ENCODE measurements at places on chromosomes 16 and 17.
A peak's percentile ranks its signal among the peaks of the same experiment; 100 is the strongest.

DNA sequence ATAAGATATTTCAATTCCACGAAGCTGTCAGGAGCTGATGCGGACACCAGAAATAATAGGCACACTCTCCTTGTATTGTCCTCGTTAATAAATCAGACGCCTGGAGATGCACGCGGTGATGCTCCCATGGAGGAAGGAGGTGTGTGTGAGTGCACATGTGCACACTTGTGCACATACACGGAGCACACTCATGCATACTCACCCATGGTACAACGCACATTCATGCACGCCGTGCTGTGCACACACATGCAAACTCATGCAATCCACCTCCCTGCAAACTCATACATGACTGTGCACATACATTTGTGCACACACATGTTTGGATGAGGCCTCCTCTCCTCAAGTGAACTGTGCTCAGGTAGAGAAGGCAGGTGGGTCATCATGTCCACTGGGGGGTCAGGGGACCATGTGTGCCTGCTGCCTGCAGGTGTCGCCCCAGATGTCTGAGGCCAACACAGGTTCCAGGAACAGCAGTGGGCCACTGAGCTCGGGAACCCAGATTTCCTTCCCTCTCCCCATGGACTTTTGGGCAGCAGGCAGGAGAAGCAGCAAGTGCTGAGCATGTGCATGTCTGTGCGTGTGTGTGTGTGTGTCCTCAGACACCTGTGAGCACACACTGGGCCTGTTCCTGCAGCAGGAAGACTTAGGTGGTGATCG, 165.3 kb downstream of the SDK2 start:
- no peak for DNase-seq

DNA sequence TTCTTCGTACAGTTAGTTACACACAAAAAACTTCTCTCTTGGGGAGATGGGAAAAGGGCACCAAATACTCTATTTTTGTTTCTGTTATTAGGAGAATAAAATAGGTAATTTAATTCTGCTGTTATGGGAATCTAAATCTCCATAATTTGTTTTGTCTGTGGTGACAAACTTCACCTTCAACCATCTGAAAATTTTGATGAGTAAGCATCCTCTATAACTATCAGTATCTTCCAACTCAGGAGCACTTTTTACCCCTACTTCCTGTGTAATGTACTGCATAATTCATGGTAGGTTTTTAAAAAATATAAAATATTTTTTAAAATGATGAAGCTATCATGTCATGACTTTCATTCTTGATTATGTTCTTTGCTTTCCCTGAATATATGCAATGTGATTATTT, 33.6 kb upstream of the CNTNAP4 start:
- DNase-seq: no peak

DNA sequence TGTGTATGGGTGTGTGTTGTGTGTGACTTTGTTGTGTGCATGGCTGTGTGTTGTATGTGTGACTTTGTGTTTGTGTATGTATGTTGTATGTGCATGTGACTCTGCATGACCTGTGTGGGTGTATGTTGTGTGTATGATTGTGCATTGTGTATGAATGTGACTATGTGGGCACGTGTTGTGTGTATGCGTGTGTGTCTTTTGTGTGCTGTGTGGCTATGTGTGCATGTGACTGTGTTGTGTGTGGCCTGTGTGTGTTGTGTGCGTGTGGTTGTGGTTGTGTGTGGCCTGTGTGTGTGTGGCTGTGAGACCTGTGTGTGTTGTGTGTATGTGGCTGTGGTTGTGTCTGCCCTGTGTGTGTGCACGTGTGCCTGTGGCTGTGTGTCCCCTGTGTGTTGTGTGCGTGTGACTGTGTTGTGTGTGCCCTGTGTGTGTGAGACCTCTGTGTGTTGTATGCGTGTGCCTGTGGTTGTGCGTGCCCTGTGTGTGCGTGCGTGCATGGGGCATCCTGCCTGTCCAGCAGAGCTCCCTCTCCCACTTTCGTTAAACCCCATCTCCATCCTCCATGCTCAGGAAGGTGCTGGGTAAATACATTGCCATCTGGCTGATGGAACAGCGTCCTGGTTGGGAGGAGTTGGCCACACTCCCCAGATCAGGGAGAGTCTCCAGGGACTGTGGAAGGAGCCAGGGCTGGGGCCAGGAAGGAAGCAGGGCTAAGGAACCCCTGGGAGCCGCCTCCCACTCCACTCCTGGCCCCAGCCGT, 90.1 kb upstream of the GSE1 start:
- no peak for DNase-seq

DNA sequence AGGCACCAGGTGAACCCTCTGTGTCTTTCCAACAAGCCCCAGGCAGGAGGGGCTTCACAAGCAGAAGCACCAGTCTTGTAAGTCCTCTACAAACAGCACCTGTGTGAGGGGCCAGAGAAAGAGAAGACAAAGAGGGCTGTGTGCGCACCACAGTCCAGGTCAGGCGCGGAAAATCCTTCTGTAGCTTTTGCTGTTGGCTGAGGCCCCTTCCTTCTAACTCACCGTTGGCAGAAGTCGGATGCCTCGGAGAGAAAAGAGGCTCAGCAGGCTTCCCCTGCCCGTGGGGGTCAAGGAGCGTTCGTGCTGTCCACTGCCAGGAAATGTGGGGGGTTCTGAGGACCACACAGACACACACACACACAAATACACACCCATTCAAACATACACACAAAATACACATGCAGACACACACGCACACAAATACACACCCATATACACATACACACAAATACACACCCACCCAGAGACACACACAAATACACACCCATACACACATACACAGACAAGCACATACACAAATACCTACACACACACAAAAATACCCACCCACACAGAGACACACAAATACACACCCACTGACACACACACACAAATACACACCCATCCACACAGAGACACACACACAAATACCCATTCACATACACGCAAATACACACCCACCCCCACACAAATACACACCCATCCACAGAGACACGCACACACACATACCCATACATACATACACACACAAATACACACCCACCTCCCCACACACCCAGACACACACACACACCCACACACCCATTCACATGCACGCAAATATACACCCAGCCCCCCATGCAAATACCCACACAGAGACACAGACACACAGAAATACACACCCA, 6.8 kb downstream of the ZG16B start:
- DNase-seq: no peak

DNA sequence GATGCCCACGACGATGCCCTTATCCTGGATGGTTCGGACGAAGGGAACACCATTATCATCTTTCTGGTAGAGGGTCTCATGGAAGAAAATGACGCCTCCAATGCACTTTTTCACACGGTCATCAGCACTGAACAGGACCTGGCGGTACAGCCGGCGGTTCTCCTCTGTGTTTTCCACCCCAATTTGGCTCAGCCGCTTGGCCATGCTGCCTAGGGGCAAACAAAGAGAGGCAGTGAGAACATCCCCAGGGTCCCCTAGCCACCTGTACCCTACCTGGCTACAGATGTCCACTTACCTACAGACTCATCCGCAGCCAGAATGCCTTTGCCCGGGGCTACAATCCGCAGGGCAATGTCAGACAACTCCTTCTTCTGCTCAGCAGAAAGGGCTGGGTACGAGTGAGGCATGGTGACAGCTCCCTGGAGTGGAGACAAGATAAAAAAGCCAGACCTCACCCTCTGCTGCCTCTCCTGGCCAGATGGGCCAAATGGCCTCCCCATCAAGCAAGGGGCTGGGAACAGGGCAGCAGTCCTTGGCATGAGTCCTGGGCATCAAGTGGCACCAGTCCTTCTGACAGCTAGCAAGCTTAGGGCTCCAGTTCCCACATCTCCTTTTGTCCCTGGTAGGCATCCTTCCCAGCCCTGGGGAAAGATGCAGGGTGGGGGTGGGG, 1.4 kb downstream of the ALDOC start:
- no peak for DNase-seq

DNA sequence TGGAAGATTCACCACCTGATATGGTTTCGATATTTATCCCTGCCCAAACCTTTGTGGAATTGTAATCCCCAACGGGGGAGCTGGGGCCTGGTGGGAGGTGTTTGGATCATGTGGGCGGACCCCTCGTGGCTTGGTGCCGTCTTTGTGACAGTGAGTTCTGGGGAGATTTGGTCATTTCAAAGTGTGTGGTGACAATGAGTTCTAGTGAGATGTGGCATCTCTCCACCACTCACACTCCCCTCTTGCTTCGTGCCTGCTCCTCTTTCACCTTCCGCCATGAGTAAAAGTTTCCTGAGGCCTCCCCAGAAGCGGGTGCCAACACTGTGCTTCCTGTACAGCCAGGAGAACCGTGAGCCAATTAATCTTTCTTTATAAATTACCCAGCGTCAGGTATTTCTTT, 9.7 kb downstream of the CCDC57 start:
- DNase-seq: no peak

DNA sequence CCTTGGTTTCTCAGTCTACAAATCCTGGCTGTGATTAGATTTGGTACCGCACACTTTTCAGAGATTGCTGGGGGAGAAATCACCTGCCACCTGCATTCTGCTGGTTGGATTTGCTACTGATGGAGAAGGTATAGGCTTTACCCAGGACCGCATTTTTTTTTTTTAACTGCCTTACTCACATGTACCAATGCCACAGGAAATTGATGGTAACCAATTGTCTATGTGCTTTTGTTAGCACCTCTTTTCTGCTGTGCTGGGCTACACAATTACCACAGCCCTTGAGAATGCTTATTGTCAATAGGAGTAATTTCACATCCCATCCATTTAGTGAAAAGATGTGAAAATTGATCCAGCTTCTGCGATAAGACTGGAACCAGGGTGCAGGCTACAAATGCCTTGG, 74.4 kb upstream of the TANC2 start:
- DNase-seq: no peak

GRCh38 chr17:60358606-60359225, 33.2 kb downstream of the USP32 start:
- no peak for DNase-seq

GRCh38 chr16:51150165-51150887, 744 bp downstream of the SALL1 start:
- no peak for DNase-seq

GRCh38 chr16:70267516-70267915, 15.8 kb upstream of the EXOSC6 start:
- DNase-seq: no peak

GRCh38 chr17:50248255-50248654, 26.0 kb upstream of the TMEM92 start:
- DNase-seq: no peak

DNA sequence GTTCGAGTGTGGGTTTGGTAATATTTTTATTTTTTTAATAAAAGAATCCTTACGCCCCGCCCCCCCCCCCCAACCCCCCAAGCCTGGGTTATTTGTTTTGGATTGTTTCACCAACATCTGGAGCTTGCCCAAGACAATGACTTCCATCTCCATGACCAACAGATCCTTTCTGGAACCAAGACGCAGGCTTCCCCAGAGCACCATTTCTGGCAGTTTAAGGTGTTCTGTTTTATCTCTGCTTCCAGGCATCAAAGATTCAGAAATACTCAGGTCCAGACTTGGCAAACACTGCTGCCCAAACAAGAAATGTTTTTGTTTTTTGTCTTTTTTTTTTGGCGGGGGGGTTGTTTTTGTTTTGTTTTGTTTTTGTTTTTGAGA, 56.1 kb downstream of the PLXDC1 start:
- DNase-seq: no peak

GRCh38 chr17:79057737-79058385, 16.8 kb upstream of the ENGASE start:
- no peak for DNase-seq

- no peak for DNase-seq
These were observed 29.9 kb downstream of the YPEL2 start for GRCh38 chr17:59361386-59361785.

- no peak for DNase-seq
These were observed 7.8 kb upstream of the ZNF200 start for GRCh38 chr16:3242709-3243108.

- DNase-seq: peak; percentile 26
These were observed at the start of gene UNC45B for GRCh38 chr17:35147375-35147905. Gene UNC45B, plus strand, starts transcription at chr17:35147817. Its CDS starts 447 bp downstream, at chr17:35148264.

- DNase-seq: no peak
These were observed 23.2 kb upstream of the NAGLU start for GRCh38 chr17:42512733-42513251.

- DNase-seq: no peak
These were observed 40.7 kb downstream of the DNAJA2 start for GRCh38 chr16:46932802-46933201.

GRCh38 chr17:50708050-50709000, 611 bp upstream of the ANKRD40 start:
- DNase-seq: peak; percentile 60

DNA sequence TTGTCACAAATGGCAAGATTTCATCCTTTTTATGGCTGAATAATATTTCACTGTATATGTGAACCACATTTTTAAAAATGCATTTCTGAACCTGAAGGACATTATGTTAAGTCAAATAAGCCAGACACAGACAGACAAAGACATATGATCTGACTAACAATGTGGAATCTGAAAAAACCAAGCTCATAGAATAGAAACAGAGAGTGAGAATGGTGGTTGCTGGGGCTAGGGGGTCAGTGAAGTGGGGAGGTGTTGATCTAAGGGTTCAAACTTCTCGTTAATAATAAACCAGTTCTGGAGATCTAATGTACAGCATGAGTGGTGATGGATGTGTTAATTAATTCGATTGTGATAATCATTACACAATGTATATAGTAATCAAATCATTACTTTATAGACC, 475.1 kb downstream of the WWOX start:
- DNase-seq: no peak

GRCh38 chr17:71921796-71922195, 199.0 kb upstream of the SOX9 start:
- no peak for DNase-seq

GRCh38 chr17:18965530-18966236, 13.7 kb downstream of the SLC5A10 start:
- no peak for DNase-seq

All from muscle of arm (tissue), 14 donors.